CD4-positive, alpha-beta T cell treated with Interleukin-21 for 1 hour (primary cell): ENCODE measurements at places on chromosomes 5 and 9.

DNA sequence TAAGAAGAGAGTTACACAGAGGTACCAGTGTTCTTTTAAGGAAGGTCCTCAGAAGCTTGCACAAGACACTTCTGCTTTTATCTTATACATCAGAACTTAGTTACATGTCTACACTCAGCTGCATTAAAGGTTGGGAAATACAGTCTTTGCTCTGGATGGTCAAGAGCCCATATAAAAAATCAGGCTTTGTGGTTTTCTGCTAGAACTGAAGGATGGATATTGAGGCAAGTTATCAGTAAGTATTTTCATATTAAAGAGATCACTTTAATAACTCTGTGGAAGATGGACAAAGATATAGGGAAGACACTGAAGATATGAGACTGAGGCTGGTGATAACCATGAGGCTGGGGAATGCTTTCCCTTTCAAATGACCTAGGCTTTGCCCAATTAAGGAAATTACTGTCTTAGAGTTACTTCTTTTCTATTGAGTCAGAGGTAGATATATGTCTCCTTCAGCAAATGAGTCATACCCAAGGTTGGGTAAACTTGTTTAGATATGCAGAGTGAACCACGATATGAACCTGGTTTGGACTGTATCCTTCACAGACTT is 87.0 kb upstream of the TNC start:
- DNase-seq: no peak

DNA sequence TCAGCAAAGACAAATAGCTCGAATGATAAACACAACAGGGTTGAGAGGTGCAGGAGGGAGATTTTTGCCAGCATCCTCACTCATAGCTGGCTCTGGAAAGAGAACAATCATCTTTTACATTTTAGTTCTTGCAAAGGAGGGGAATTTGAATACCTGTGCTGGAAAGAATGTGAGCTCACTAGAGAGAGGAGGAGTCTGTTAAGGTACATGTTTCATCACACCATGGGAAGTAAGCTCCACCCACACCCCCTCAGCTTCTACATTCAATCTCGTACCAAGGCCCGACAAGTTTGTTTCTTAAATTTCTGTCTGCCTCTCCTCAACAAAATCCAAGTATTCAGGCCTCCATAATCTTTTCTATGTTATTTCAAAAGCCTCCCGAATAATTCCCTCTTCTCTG is 254.6 kb downstream of the BRINP1 start:
- no peak for DNase-seq

DNA sequence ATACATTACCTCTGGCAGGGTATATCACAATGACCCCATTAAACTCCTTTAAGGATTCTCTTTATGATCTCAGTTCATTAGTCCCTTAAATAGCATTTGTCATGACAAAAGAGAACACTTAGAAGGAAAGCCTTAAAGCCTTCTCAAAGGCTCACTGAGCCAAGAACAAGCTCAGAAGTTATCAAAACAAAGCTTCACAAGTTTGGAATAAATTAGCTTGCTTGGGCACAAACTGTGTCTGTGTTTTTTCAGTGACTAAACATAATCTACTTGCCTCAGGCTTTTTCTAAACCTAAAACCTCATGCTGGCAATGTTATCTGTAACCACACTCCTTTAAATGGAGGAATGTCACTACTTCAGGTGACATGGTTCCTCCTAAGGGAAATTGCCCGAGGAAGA is 1114.9 kb upstream of the C9orf72 start:
- DNase-seq: no peak

- no peak for DNase-seq
These were observed 42.5 kb upstream of the EXOC3 start for GRCh38 chr5:400282-401145.

DNA sequence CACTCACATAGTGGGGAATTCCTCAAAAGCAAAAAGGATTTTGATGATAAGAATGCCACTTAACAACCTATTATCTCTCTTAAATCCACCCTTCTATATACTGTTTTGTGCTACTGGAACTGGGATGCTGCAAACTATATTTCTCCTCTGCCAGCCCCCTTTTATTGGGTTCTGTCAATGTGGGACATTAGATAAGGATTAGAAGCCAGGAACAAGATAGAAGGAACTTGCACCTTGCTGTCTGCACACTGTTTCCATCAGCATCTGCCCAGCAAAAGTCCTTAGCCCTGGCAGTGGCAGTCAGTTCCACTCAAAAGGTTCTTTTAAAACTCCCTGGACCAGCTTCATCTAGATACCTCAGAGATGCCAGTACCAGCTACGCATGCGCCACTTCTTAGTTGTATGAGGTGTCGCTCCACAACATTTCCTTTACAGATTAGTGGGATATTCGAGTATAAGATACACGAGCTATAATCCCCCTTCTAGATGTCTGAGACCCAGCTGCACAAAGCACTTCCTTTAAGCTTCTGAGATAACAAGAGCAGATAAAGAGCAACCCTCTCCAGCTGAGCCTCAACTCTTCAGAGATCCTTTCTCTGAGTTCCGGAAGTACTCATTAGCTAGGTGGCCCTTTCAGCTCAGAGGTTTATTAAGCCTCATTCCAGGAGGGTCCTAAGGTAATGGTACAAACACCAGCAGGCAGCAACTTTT is 45.3 kb downstream of the CERT1 start:
- DNase-seq: no peak
